ENCODE measurements at places on chromosomes 12 and 14.

DNA sequence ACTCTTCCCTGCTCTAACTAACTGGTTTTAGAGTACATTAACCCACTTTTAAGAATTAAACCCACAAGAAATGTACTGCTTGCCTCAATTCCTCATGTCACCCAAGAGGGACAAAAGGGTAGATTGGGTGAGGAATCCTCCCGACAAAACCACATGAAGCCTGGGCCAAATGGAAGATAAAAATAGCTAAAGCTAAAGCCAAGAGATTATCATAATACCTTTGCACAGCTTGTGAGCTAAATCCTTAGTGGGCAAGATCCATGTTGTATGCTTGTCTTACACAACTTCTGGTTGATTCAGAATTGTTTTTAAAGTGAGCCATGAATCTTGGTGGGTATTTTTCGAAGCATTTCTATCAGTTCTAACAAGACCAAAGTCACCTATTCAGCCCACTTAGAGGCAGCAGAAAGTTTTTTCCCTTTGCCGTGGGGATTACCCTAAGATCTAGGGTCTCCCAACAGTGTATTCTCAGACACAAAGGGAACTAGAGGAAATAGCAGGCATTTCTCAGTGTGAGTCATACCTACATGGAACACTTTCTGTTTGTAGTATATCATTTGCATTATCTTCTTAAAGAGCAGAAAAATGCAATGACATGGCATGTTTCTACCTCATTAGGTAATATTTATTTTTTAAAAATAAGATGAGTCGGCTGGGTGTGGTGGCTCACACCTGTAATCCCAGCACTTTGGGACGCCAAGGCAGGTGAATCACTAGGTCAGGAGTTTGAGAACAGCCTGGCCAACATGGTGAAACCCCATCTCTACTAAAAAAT, 616.6 kb downstream of the KCNH5 start:
- DNase-seq: no peak

DNA sequence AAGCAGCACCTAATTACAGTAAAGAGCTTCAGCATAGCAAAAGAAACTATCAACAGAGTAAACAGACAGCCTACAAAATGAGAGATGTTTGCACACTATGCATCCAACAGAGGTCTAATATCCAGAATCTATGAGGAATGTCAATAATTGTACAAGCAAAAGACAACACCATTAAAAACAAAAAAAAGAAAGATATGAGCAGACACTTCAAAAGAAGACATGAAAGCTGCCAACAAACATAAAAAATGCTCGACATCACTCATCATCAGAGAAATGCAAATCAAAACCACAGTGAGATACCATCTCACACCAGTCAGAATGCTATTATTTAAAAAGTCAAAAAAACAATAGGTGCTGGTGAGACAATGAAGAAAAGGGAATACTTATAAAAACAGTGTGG, 273.1 kb downstream of the TMTC2 start:
- DNase-seq: no peak

GRCh38 chr12:46217541-46218321, 51.1 kb downstream of the SLC38A1 start:
- DNase-seq: peak; percentile 53

DNA sequence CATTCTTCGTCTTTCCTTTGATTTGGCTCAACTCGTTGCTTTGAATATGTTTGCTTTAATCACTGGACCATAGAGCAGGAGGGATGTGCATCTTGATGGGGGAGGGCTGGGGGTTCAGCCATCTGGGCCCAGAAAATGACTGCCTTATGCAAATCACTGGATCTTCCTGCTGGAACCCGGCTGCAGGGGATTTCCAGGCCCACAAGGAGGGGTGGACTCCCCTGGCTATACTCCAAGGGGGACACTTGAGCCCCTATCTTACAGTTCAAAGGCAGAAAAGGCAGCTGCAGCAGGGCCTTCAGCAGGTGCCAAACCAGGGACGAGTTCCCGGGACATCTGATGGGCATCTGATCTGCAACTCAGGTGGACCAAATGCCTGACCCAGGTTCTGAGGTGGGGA, 122.5 kb downstream of the DICER1 start:
- no peak for DNase-seq

- DNase-seq: no peak
Observed at GRCh38 chr14:100578552-100578951, 8.7 kb downstream of the BEGAIN start.

- no peak for DNase-seq
Observed at GRCh38 chr12:5305425-5305824, 126.5 kb upstream of the NTF3 start.

DNA sequence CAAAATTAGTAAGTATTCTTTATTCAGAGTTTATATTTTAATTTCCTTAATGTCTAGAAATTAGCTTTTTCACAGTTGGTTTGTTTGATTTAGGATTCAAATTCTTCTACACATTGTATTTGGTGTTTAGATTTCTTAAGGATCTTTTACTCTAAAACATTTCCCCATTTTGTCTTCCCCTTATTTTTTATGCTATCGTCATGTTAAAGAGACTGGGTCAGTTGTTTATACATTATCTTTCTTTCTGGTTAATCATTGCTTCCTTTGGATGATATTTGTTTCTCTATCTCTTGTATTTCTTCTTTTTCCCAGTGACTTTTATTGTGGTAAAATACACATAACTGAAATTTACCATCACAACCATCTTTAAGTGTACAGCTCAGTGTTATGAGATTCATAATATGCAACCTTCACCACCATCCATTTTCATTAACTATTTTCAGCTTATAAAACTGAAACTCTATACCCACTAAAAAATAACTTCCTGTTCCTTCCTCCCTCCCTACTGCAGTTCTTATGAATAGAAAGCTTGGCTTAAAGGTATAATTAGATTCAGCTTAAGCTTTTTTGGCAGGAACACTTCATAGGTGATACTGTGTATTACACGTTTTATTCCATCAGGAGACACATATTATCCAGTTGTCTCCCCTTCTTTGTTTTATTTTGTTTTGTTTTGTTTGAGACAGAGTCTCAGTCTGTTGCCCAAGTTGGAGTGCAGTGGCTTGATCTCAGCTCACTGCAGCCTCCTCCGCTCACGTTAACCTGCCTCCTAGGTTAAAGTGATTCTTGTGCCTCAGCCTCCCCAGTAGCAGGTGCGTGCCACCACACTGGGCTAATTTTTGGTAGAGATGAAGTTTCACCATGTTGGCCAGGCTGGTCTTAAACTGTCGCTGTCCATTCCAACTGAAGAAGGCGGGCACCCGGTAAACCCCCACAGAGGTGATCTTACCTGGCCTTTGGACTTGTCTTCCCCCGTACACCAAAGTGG, 45.0 kb downstream of the NOPCHAP1 start:
- no peak for DNase-seq

DNA sequence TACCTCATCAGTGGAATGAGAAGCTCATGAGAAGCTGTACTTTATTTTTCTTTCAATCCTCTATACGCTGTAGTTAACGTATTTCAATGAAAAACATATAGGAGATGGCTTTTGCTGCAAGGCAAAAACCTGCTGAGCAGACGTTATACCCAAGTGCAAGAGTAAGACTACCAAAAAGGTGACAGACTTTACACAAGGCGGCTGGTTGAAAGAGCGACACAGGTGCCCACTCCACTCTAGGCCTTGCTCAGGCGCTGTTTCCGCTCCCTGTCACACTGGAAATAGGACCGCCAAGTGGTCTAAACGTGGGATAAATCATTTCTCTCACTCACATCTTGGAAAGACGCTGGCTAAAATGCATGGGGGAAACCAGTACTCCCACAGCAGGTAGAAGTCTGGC, 54.5 kb downstream of the PPP2R5C start:
- DNase-seq: no peak

DNA sequence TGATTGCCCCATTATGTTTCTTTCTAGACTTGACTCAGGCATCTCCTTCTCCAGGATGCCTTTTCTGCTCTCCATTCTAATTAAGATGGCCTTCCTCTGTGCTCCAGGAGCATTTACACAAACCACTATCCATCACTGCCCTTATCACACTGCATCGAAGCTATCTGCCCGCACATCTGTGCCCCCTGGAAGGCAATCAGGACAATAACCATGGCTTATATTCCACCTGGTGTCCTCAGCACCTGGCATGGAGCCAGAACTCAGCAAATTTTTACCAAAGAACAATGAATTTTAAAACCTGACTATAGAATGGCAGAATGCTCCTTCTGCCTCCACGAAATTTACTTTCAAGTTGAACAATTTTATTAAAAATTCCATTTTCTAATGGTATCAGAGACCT, 465.8 kb downstream of the APAF1 start:
- no peak for DNase-seq

All from T-helper 2 cell (primary cell).